ENCODE measurements at places on chromosomes 3 and 15.

DNA sequence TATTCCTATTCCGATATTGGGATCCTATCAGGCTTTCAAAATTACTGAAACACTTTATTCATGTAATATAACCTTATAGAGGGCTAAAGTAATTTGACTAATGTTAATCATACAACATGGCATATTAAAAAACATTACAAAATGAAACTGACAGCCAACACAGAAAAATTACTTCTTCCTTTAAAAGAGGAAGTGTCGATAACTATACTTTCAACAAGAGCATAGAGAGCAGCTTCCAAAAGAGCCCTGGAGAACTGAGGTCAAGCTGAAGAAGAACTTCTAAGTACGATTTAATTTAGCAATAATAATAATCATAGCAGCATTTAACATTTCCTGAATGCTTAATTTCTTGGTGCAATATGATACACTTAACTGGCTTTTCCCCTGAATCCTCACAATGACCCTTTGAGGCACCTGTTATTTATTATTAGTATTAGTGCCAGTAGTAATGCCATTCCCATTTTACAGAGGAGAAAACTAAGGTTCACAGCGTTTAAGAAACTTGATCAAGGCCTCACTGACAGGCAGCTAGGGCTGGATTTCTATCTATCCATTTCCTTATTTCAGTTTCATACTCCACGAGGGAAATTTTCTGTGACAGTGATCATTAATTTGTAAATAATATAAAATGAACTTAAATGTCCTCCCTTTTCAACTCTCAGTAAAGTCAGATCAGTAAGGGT, 181.6 kb downstream of the CFAP20DC start:
- H3K27ac ChIP-seq = no peak overlapping the region
- H3K4me3 ChIP-seq = no peak overlapping the region
- no peaks in the 10 kb centered on the region for H3K27me3 ChIP-seq
- DNase-seq = no peak
- H3K4me1 ChIP-seq = no peaks in the 10 kb centered on the region

GRCh38 chr15:67578020-67578600, 35.6 kb downstream of the MAP2K5 start:
- no peaks in the 10 kb centered on the region for H3K36me3 ChIP-seq
- no peak overlapping the region for H3K27ac ChIP-seq
- H3K4me3 ChIP-seq = no peak overlapping the region
- H3K27me3 ChIP-seq = no peaks in the 10 kb centered on the region
- H3K4me1 ChIP-seq = no peaks in the 10 kb centered on the region
- no peak for DNase-seq

GRCh38 chr3:156611870-156612494, 57.1 kb upstream of the SSR3 start:
- no peak overlapping the region for H3K4me3 ChIP-seq
- no peaks in the 10 kb centered on the region for H3K27me3 ChIP-seq
- H3K27ac ChIP-seq = no peak overlapping the region
- no peak for DNase-seq
- no peaks in the 10 kb centered on the region for H3K36me3 ChIP-seq
- peaks cover 14% of the 10 kb centered on the region for H3K4me1 ChIP-seq

GRCh38 chr15:70509731-70510143, 253.6 kb downstream of the UACA start:
- H3K36me3 ChIP-seq = no peaks in the 10 kb centered on the region
- H3K27me3 ChIP-seq = peaks cover 5% of the 10 kb centered on the region
- H3K4me1 ChIP-seq = peaks cover 40% of the 10 kb centered on the region
- no peak for DNase-seq
- H3K27ac ChIP-seq = peak overlapping the region; percentile 54

- H3K36me3 ChIP-seq = no peaks in the 10 kb centered on the region
- peak; percentile 92 for DNase-seq
- H3K27ac ChIP-seq = peak overlapping the region; percentile 80
- H3K4me1 ChIP-seq = peaks cover 24% of the 10 kb centered on the region
- H3K27me3 ChIP-seq = no peaks in the 10 kb centered on the region
Measured at GRCh38 chr3:197554562-197555280, 1.0 kb downstream of the BDH1 start.

GRCh38 chr3:198093112-198093679, 133.2 kb downstream of the LMLN start:
- no peaks in the 10 kb centered on the region for H3K36me3 ChIP-seq
- no peak overlapping the region for H3K4me3 ChIP-seq
- no peak overlapping the region for H3K27ac ChIP-seq
- no peaks in the 10 kb centered on the region for H3K27me3 ChIP-seq
- DNase-seq = no peak
- H3K4me1 ChIP-seq = no peaks in the 10 kb centered on the region

GRCh38 chr3:147398813-147399534, 7.4 kb downstream of the ZIC4 start:
- H3K27me3 ChIP-seq = no peaks in the 10 kb centered on the region
- H3K36me3 ChIP-seq = no peaks in the 10 kb centered on the region
- no peak overlapping the region for H3K27ac ChIP-seq
- DNase-seq = peak; percentile 22
- H3K4me1 ChIP-seq = 0 out of 2 replicates have a peak, but pooled peaks cover 3% of the 10 kb centered on the region

GRCh38 chr3:77825001-77825827, 785.3 kb downstream of the ROBO2 start:
- H3K36me3 ChIP-seq = no peaks in the 10 kb centered on the region
- DNase-seq = no peak
- no peak overlapping the region for H3K4me3 ChIP-seq
- H3K4me1 ChIP-seq = no peaks in the 10 kb centered on the region
- no peaks in the 10 kb centered on the region for H3K27me3 ChIP-seq

DNA sequence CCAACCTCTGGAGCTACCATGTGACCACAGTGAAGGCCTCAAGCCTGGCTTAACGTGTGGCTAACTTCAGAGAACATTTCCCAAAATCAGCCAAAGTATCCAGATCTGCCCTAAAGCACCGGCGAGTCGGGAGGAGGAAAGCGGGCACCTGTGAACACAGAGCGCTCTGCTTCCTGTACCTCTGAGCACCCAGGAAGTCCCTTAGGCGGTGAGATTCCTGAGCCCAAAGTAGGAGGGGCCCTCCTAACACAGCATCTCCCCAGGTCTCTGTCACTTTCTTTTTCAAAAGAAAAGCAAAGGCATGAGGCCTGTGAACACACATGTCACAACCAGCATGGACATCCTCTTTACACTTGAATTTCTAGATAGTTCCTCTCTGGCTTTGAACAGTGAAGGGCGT, 944 bp upstream of the EIF4E3 start:
- H3K4me1 ChIP-seq = peaks cover 7% of the 10 kb centered on the region
- H3K36me3 ChIP-seq = no peaks in the 10 kb centered on the region
- H3K27ac ChIP-seq = no peak overlapping the region
- H3K4me3 ChIP-seq = no peak overlapping the region

Measured in HCT116 (cell line).